Activated B cell treated with CpG ODN at 0.5 μM for 24 hours (primary cell): ENCODE measurements at places on chromosomes 4 and X. TPM values are rescaled to one million over a fixed set of nuclear protein-coding genes. Genes with fewer than 3 reads are reported as not detected.

- H3K36me3 ChIP-seq = peaks cover 7% of the 10 kb centered on the region
- no peak overlapping the region for H3K4me3 ChIP-seq
- H3K27ac ChIP-seq = peak overlapping the region; percentile 46
Measured at GRCh38 chr4:26936284-26937065, 75.8 kb downstream of the STIM2 start.

DNA sequence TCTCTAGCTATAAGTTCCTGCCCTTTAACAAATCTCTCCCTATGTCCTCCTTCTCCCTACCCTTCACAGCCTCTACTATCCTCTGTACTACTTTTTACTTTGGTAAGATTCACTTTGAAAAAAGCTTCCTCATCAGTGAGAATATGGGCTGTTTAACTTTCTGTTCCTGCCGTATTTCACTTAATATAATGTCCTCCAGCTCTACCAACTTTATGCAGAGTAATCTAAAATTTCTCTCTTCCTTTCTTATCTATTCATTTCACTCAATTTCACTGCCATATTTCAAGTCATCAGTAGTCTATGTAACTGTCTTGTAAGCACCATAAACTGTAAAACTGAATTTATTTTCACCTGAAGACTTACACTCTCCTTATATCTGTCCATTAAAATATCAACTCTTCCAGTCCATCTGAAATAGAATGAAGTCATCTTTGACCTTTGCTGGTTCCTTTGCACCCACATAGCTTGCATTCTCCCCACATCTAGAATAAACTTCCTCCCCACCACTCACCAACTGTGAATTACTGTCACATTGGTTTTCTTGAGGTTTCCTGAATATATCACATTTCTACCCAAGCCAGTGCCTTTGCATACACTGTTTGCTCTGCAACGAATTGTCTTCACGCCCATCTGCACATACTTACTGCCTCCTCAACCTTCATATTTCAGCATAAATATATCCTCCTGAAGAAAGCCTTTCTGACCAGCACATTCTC, 54.6 kb downstream of the ARAP2 start:
- DNase-seq = no peak
- peaks cover 34% of the 10 kb centered on the region for H3K36me3 ChIP-seq
- H3K4me3 ChIP-seq = peak overlapping the region; percentile 8
- H3K27ac ChIP-seq = no peak overlapping the region

DNA sequence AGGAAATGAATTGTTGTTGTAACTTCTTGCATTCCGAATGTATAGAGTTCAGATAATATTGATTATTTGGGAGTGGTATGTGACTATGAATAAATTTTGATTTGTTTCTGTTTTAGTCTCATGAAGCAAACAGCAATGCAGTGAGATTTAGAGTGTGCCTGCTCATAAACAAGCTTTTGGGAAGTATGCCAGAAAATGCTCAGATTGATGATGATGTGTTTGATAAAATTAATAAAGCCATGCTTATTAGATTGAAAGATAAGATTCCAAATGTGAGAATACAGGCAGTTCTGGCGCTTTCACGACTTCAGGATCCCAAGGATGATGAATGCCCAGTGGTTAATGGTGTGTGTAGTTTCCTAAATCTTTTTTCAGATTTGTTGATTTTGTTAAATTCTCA, 2.0 kb downstream of the NCAPG start:
- H3K27me3 ChIP-seq = no peaks in the 10 kb centered on the region
- peaks cover 14% of the 10 kb centered on the region for H3K36me3 ChIP-seq
- H3K4me1 ChIP-seq = peaks cover 40% of the 10 kb centered on the region

DNA sequence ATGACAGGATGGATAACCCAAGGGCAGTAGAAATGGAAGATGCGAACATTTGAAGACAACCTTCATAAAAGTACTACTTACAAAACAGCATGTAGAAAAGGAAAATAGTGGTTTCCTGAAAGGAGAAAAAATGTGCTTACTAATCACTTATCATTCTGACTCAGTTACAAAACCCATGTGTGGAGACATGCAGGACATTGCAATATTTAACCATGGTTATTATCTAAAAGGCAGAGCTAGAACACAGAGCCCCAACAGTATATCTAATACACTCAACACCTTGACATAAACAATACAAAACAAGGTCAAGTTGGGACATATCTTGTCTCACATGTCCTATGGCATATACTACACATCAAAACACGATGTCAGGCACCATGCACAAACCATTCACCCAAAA, 55.9 kb downstream of the EIF4E start:
- no peak overlapping the region for H3K27ac ChIP-seq
- DNase-seq = no peak
- H3K4me3 ChIP-seq = no peak overlapping the region
- no peaks in the 10 kb centered on the region for H3K4me1 ChIP-seq
- peaks cover 11% of the 10 kb centered on the region for H3K36me3 ChIP-seq
- no peaks in the 10 kb centered on the region for H3K27me3 ChIP-seq

GRCh38 chrX:13647709-13648212, 5.2 kb upstream of the TCEANC start:
- no peak for DNase-seq
- peak overlapping the region; percentile 30 for H3K27ac ChIP-seq
- no peaks in the 10 kb centered on the region for H3K36me3 ChIP-seq
- peaks cover 7% of the 10 kb centered on the region for H3K4me1 ChIP-seq
- no peak overlapping the region for H3K4me3 ChIP-seq

GRCh38 chr4:55512922-55513571, 33.7 kb downstream of the CLOCK start:
- no peak for DNase-seq
- H3K27ac ChIP-seq = no peak overlapping the region
- no peak overlapping the region for H3K4me3 ChIP-seq
- peaks cover 21% of the 10 kb centered on the region for H3K4me1 ChIP-seq

DNA sequence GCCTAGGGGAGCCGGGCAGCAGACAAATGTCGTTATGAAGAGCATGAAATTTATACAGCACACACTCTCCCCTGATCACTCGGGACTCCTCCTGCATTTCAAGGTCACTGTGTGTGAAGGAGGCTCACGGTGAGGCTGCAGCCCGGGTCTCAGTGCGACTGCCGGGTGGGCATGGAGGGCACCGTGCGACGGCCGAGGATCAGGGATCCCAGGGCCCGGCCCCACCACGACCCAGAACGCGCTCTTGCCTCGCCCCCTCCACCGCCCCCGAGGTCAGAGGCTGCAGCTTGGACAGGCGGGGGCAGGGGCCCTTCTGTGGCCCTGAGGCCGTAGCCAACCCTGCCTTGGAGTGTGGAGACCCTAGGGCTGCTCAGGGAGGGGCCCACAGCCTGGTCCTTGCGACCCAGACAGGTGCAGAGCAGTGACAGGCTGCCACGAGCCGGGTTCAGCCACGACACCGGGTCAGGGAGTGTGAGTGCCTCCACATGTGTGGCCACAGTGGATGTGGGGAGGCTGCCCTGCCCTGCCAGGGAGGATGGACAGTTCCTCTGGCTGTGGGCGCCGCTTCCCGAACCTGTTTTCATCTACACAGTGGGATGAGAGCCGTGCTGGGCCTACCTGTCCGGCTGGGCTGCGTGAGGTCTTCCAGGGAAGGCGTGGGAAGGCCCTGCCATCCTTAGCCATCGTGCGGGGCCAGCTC, 89.3 kb upstream of the NKX1-1 start:
- no peaks in the 10 kb centered on the region for H3K4me1 ChIP-seq
- H3K27me3 ChIP-seq = peaks cover 2% of the 10 kb centered on the region
- no peaks in the 10 kb centered on the region for H3K36me3 ChIP-seq
- no peak overlapping the region for H3K4me3 ChIP-seq
- DNase-seq = no peak
- H3K27ac ChIP-seq = no peak overlapping the region

DNA sequence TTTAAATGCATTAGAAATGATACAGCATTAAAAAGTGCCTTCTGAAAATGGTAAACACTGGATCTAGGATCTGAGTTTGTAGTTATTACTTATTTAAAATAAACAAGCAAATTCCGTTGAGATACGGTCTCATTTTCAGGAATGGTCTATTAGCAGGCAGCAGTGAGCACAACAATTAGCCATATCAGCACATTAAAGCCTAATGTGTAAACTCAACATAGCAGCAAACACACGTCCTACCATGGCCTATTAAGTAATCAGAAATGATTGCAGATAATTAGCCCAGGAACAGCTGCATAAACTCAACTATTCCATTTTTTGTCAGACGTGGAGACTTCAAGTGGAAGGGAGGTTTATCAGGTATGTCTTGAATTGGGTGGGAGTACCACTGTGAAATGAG, 61.8 kb downstream of the NEIL3 start:
- H3K27me3 ChIP-seq = peaks cover 2% of the 10 kb centered on the region
- H3K4me3 ChIP-seq = no peak overlapping the region
- no peak overlapping the region for H3K27ac ChIP-seq
- no peak for DNase-seq
- no peaks in the 10 kb centered on the region for H3K36me3 ChIP-seq

GRCh38 chrX:16496175-16496574, 153.8 kb upstream of the S100G start:
- H3K4me1 ChIP-seq = no peaks in the 10 kb centered on the region
- H3K27me3 ChIP-seq = no peaks in the 10 kb centered on the region
- no peak overlapping the region for H3K27ac ChIP-seq
- H3K4me3 ChIP-seq = no peak overlapping the region

GRCh38 chr4:82358847-82359246, 14.9 kb downstream of the HNRNPD start:
- no peak overlapping the region for H3K27ac ChIP-seq
- no peak overlapping the region for H3K4me3 ChIP-seq
- H3K4me1 ChIP-seq = peaks cover 59% of the 10 kb centered on the region
- DNase-seq = no peak
- H3K27me3 ChIP-seq = no peaks in the 10 kb centered on the region

DNA sequence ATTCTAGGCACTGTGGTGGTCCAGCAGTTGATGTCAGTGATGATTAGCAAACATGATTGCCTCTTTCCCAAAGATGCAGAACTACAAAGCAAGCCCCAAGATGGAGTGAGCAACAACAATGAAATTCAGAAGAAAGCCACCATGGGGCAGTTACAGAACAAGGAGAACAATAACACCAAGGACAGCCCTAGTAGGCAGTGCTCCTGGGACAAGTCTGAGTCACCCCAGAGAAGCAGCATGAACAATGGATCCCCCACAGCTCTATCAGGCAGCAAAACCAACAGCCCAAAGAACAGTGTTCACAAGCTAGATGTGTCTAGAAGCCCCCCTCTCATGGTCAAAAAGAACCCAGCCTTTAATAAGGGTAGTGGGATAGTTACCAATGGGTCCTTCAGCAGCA, 365.3 kb downstream of the MAPK10 start:
- H3K4me1 ChIP-seq = no peaks in the 10 kb centered on the region
- DNase-seq = no peak
- no peak overlapping the region for H3K27ac ChIP-seq
- peaks cover 55% of the 10 kb centered on the region for H3K36me3 ChIP-seq

DNA sequence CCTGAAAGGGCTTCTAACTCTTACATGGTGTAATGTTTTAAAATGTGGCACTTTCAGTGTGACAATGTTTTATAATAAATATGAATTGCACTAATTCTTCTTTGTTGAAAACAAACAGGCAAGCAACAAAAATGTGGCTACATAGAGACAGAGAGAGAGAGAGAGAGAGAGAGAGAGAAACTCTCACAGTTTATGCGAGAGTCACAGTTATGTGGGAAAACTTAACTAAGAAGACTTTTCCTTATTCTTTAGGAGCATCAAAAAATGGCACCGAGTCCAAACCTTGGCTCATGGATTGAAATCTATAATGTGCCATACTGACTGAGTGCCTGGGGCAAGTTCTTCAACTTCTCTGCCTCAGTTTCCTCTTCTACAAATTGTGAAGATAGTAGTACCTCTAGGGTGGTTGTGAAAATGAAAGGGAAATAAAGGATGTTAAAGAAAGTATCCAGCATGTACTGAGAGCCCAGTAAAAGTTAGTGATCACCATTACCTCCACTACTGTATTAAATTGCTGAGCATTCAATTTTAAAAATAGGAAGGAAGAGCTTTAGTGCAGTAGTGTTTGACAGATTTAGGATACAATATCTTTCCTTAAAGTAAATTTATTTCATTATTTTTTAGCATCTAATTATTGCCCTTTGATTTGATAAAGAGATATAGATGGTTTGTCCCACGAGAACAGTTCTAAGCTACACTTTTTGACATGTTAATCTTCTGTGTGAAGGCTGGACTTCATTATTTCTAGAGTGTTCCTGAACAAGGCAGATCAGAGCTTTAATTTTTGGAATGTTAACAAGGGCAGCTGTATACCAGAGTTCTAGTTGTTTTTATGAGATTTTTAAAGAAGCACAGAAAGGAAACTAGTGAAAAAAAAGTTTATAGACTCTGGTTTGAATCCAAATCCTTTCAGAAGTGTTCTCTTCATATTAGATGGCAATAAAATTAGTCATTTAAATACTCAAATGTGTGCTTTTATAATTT, 187.5 kb upstream of the ANK2 start:
- no peaks in the 10 kb centered on the region for H3K27me3 ChIP-seq
- DNase-seq = no peak
- H3K4me1 ChIP-seq = no peaks in the 10 kb centered on the region
- H3K27ac ChIP-seq = no peak overlapping the region

GRCh38 chr4:12889054-12889453, 595.1 kb downstream of the RAB28 start:
- H3K4me1 ChIP-seq = no peaks in the 10 kb centered on the region
- no peaks in the 10 kb centered on the region for H3K27me3 ChIP-seq
- no peak overlapping the region for H3K27ac ChIP-seq

DNA sequence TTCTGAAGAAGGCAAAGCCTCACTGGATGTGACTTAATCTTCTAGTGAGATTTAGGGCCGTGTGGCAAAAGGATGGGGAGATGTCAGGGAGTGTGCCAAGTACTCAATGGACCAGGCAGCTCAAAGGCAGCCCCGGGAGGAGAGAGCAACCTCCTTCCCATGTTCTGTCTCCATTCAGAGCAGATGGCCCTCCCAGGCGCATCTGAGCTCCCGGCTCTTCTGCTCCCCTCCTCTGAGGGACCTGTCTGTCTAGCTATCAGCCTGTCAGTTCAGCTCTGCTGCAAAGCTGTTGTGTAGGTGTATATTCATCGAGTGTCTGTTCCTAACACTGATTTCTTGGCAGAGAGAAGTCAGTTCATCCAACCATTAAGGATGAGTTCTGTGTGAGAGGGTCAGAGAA, 10.9 kb upstream of the PORCN start:
- DNase-seq = no peak
- H3K27me3 ChIP-seq = peaks cover 2% of the 10 kb centered on the region
- no peak overlapping the region for H3K27ac ChIP-seq
- H3K4me1 ChIP-seq = no peaks in the 10 kb centered on the region
- no peaks in the 10 kb centered on the region for H3K36me3 ChIP-seq
- H3K4me3 ChIP-seq = no peak overlapping the region

DNA sequence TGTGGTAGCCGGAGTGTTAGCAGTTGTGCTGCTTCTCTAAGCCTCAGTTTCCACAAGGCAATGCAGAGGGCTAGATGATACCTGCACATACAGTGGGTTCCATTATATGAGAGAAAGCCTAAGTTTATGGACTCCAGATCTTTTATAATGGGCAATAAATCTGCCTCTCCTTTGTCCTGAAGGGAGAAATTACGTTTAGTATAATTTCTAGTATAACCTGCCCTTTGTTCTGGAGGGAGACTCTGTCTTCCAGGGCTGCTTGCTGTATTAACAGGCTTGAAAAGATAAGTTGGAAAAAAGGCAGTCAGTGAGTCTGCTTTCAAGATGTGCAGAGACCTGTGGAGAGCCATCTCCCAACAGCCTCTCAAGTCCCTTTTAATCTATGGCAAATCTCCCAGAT, 42.8 kb downstream of the ZNF81 start:
- no peak overlapping the region for H3K27ac ChIP-seq
- no peak for DNase-seq
- H3K27me3 ChIP-seq = no peaks in the 10 kb centered on the region
- no peak overlapping the region for H3K4me3 ChIP-seq

The PLCXD1 gene
- total RNA-seq = 19.5 and 23.8 TPM in 2 replicates

The PABPC4L gene
- not detected in 2 replicates for total RNA-seq

The PDGFRA gene
- not detected in 2 replicates for total RNA-seq

The USP17L27 gene
- not detected in 2 replicates for total RNA-seq

The SULT1B1 gene
- total RNA-seq = 0.02 and 0.04 TPM in 2 replicates

The GSPT2 gene
- total RNA-seq = 12.9 and 13.9 TPM in 2 replicates

The CC2D2A gene
- total RNA-seq = not detected in 2 replicates
